Substantia nigra (tissue), 51 donors: ENCODE measurements at places on chromosomes 6 and 20.

DNA sequence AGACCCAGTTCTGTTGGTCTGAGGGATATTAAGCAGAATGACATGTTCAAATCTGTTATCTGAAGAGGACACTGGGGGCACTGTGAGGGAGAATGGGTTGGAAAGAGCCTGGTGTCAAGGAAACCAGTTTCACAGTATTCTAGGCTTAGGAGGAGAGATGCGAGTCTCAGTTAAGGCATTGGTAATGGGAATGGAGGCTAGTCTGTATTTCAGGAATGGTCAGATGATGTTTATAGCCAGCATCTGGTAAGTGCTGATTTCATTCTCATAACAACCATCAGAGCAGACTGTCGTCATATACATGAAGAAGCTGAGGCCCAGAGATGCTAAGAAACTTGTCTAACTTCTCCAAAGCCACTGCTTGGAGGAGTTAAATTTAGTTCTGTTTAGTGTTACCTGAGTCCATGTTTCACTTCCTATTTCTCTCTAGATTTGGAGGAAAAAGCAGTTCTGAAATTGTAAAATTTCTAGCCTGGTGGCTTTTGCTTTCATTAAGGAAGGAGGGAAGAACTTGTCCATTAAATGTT, 242.0 kb downstream of the ARID1B start:
- DNase-seq, result no peak

DNA sequence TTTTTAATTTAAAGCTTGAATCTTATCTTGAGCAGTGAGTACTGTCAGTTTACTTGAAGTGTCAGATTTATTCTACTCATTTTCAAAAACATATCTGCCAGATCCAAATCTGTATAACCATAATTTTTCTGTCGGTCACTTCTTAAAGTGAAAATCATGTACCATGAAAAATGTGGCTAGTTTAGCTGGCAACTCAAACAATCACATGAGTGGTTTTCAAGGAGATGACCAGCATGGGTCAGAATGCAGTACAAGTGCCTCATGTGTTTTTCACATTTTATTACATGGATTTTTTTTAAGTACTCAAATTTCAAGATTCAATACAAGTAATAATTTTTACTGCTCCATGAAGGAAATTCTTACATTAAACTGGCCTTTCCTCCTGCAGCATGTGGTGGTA, 11.0 kb upstream of the SAMD5 start:
- no peak for DNase-seq

- no peak for DNase-seq
Observed at GRCh38 chr6:70298068-70298467, 4.8 kb downstream of the COL9A1 start.

DNA sequence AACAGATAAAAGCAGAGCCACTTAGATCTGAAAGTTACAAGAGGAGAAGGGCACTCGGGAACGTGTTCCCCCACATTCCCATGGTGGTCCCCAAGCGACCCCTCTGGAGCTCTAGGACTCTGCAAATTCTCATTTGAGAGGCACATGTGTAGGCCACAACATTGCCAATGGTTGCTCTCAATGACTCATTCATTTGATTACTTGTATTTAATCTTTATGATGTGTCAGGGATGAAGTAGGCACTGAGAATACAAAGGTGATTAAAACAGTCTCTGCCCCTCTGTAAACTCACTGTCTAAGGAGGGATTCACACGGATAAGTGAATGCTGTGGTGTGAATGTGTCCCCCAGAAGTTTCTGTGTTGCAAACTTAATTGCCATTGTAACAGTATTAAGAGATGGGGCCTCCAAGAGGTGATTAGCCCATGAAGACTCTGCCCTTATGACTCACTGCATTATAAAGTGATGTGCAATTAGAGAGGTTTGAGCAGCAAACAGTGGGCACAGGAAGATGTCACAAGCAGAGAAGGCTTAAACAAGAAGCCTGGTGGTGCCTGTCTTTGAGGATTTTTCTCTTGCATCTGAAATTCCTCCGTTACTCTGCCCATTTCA, 34.0 kb upstream of the TRAM2 start:
- DNase-seq, result no peak

- DNase-seq, result no peak
Observed at GRCh38 chr6:1538369-1538768, 71.3 kb upstream of the FOXC1 start.

GRCh38 chr6:64486578-64487351, 851.2 kb downstream of the PHF3 start:
- DNase-seq, result no peak

GRCh38 chr20:10524034-10524476, 89.0 kb downstream of the SLX4IP start:
- DNase-seq, result no peak

DNA sequence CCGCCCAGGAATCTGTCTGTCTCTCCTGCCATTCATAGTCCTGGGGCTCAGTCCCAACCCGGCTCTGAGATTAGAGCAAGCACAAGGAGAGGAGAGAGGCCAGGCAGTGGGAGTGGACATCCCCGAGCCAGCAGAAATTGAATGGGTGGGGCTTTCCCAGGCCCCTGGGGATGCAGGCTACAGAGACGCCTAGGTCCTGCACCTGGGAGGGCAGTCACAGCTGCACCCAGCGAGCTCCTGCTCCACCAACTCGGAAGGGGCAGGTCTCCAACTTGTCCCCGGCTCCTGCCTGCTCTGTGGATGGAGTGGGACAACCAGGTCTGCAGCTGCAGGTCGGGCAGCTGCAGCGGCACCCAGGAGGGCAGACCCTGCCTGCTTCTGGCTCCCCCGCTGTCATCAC, 11.1 kb upstream of the AIG1 start:
- DNase-seq, result no peak

- DNase-seq, result no peak
Observed at GRCh38 chr6:151209071-151209831, 30.5 kb upstream of the AKAP12 start.

GRCh38 chr6:44642349-44642748, 254.8 kb downstream of the CDC5L start:
- no peak for DNase-seq

DNA sequence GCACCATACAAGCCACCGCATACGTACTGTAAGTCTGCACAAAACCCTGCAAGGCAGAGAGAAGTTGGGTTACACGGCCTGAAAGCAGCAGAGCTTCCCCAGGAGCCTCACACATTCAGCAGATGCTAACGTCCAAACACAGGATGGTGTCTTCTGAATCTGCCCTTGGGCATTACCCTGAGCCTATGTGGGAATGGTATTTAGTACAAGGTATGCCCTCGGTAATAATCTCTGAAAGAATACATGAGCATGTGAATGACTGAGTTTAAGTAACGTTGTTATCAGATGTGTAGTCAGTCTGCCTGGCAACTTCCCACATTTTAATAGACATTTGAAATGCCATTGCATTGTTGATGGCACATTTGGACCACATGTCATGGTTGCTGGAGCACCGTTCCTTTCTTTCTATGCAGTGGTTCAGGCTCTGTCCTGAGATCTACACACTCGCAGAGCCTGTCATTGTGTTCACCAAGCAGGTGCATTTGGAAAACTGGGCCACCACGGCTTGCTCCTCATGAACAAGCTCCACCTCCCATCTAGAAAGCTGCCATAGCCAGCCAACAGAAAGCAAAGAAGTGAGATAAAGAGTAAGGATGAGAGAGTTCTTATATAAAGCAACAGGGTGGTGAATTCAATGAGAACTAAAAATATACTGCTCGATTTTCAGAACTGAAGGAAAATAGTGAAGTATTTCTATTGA, 136.5 kb upstream of the GGTLC1 start:
- DNase-seq, result no peak

DNA sequence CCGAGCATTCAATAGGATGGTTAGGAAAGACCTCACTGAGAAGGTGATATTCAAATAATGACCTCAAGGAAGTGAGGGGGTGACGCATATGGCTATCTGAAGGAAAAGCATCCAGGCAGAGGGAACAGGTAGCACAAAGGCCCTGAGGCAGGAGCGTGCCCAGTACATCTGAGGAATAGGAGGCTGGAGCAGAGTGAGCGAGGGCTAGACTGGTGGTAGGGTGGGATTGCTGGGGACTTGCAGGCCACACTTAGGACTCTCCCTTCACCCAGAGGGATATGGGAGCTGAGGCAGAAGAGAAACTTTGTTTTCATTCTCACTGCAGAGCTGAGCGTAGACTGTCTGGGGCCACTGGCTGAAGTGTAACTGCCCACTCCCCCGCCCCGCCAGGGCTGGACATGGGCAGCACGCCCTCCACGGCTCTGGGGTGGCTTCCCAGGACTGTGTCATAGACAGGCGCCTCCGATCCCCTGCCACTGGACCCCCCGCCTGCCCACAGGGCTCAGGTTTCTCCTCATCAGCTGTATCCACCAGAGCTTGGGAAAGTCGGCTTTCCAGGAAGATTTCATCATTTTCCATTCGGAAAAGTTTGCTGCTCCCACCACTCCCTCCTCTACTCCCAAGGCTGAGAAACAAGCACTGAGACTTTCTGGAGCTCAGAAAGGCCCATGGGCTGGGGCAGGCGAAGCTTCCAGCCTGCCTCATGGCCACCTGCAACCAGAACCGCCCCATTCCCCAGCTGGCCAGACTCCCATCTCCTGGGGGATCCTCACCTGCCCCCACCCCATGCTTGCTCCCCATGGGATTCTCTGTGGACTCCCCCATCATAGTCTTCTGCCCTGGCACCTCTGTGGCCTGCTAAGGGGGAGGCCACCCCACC, 142.6 kb downstream of the MRPL14 start:
- DNase-seq, result no peak

DNA sequence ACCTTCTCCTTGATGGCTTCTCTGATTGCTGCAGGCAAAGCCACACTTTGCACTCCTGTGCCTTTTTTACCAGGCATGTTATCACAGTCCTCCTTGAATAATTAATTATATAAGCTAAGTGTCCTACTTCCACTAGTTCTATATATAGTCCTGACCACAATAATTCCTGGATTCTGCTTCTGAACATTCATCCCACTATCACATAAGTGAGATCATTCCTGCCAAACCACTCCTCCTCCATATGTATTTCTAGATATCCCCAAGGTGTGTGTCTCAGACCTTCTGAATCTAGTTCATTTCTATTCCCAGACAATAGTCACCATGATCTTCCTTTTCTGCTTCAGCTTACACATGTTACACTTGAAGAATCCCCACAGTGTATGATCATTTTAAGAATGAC, 1237.5 kb upstream of the MAP3K7 start:
- no peak for DNase-seq

GRCh38 chr6:165055231-165055630, 254.2 kb downstream of the C6orf118 start:
- DNase-seq, result no peak

DNA sequence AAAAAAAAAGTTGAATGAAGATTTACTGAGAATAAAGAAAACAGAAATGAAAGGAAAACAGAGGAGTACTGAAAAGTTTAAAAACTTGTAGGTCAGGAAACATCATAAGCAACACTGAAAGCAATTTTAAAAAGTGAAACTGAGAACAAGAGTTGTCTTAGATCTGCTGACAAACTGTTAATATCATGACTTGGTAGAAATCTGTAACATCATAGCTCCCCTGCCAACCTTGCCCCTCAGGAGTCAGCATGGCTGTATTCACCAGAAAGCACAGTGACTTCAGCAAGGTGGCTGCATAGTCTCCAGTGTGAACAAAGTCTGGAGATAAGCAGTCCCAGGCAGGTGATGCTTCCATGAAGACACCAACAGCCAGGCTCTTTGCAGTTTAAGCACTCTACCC, 5.3 kb downstream of the NAA20 start:
- DNase-seq, result no peak

DNA sequence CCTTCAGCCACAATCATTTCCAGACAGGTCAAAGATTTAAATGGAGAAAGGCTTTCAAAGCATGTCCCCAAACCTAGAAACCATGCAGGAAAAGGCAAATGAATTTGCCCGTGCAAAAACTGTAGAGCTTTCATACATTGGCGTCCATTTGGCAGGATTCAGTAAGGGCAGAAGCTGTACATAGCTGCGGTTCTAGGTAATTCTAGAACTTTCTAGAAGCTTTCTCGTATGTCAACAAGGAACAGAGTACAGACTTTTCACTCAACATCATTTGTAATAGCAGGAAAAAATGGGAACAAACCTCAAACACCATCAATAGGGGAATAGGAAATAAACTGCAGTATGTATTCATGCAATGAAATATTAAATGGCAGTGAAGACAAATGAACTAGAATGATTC, 11.1 kb upstream of the MAPK13 start:
- DNase-seq, result no peak

- no peak for DNase-seq
Observed at GRCh38 chr6:67011441-67011840, 1304.4 kb upstream of the EYS start.

- DNase-seq, result no peak
Observed at GRCh38 chr20:48938670-48939069, 17.2 kb downstream of the ARFGEF2 start.

- DNase-seq, result no peak
Observed at GRCh38 chr20:14336686-14337085, 726 bp downstream of the FLRT3 start.

DNA sequence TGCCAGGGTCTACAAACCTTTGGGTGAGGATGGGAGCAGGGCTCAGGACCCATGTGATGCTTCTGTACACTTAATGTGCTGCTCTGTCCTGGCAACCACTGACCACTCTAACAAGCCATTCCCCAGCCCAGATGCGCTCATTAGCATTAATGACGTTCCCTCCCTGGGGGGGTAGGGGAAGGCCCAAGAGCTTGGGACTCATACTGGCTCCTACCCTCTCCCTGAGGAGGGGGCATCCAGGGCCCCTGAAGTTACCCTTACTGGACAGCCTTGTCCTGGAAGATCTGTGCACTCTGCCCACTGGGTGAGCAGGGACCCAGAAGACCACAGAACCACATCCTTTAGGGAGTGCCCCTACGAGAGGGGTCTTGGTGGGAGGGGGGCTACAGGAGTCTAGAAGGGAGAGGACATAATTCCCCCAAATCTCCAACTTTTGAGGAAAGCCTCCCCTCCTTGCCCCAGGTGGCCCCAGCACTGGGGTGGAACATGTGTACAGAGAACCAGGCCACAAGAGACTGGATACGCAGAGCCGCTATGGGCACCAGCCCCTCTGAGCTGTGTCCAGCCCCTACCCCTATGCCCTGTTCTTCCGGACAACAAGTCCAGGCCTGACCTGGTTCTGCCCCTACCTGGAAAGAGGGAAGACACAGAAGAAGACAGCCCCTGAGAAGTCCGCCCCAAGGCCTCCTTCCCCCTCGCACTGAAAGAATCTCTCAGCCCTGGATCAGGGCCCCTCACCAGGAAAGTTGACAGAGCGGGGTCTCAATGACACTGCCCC, 1.4 kb downstream of the TEAD3 start:
- no peak for DNase-seq

DNA sequence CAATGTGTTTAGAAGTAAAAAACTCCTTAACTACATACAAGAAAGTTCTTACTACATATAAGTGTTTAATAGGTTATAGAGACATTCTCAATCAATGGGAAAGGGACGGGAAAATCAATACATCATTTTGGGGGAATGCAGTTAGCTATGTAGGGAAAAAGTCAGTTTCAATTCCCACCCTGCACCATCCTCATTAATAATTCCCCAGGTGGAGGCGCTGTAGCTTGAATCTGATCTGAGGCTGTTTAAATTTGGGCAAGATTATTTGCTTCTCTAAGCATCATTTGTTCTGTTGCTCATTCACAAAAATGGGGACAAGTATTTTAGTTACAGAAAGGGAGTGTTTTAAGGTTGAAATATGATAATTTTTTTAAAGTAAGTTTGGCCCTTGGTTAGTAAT, 19.1 kb downstream of the OLIG3 start:
- no peak for DNase-seq
